ENCODE measurements at places on chromosomes 1 and 21.

GRCh38 chr1:167093846-167094516, at the start of gene STYXL2:
Gene STYXL2 (plus strand): TSS chr1:167094075. CDS start chr1:167094850, 775 bp downstream.
- H3K27ac ChIP-seq = no peak within 1 kb of the TSS
- no peaks in the 10 kb centered on the region for H3K27me3 ChIP-seq
- H3K4me3 ChIP-seq = no peak within 1 kb of the TSS
- 0 out of 2 replicates have a peak, but pooled peaks cover 2% of the 10 kb centered on the region for H3K36me3 ChIP-seq
- DNase-seq = no peak

DNA sequence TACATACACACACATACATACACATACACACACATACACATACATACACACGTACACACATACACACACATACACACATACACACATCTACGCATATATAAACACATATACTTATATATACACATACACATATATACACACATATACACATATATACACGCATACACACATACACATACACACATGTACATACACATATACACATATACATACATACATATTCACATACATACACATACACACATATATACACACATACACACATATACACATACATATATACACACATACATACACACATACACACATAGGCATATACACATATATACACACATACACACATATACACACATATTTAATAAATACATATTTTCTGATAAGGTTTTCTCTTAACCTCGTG, 324.0 kb downstream of the RPS6KC1 start:
- no peaks in the 10 kb centered on the region for H3K27me3 ChIP-seq
- H3K4me3 ChIP-seq = no peak overlapping the region
- no peak for DNase-seq
- no peaks in the 10 kb centered on the region for H3K36me3 ChIP-seq

- peaks cover 8% of the 10 kb centered on the region for H3K4me1 ChIP-seq
- no peaks in the 10 kb centered on the region for H3K27me3 ChIP-seq
- H3K27ac ChIP-seq = no peak overlapping the region
- DNase-seq = no peak
Observed at GRCh38 chr1:207848234-207848633, 62.7 kb downstream of the CD34 start.

GRCh38 chr21:43986544-43987451, 25.3 kb upstream of the TRAPPC10 start:
- H3K27me3 ChIP-seq = no peaks in the 10 kb centered on the region
- no peaks in the 10 kb centered on the region for H3K36me3 ChIP-seq
- no peak overlapping the region for H3K27ac ChIP-seq
- H3K4me3 ChIP-seq = peak overlapping the region; percentile 65

- no peaks in the 10 kb centered on the region for H3K27me3 ChIP-seq
- H3K27ac ChIP-seq = peak overlapping the region; percentile 72
- H3K4me3 ChIP-seq = no peak overlapping the region
Observed at GRCh38 chr1:227744668-227745067, 9.4 kb downstream of the SNAP47 start.

GRCh38 chr1:56133522-56134472, 445.6 kb downstream of the PLPP3 start:
- no peak for DNase-seq
- no peak overlapping the region for H3K4me3 ChIP-seq
- H3K4me1 ChIP-seq = no peaks in the 10 kb centered on the region
- H3K36me3 ChIP-seq = no peaks in the 10 kb centered on the region

- no peak overlapping the region for H3K4me3 ChIP-seq
- H3K27me3 ChIP-seq = peaks cover 16% of the 10 kb centered on the region
- no peak overlapping the region for H3K27ac ChIP-seq
- peaks cover 6% of the 10 kb centered on the region for H3K4me1 ChIP-seq
- H3K36me3 ChIP-seq = no peaks in the 10 kb centered on the region
Observed at GRCh38 chr1:41666981-41667631, 182.6 kb upstream of the EDN2 start.

Data from WTC11 (cell line).